Regular cardiac myocyte (primary cell): ENCODE measurements at places on chromosomes 7 and 10. TPM values are rescaled to one million over a fixed set of nuclear protein-coding genes. Genes with fewer than 3 reads are reported as not detected.

The GFRA1 gene
- total RNA-seq: 0.19 and 0.56 TPM in 2 replicates

The GPR15LG gene
- not detected in 2 replicates for total RNA-seq

The EBF3 gene
- 11.6 and 20.5 TPM in 2 replicates for total RNA-seq

The TMEM213 gene
- total RNA-seq: not detected in 2 replicates

The TCAF1 gene
- 62.7 and 85.1 TPM in 2 replicates for total RNA-seq

The SLC16A9 gene
- total RNA-seq: 4.5 and 18.0 TPM in 2 replicates

The NUTM2E gene
- under 0.01 TPM in 1 of 2 replicates, not detected in the other for total RNA-seq

The ENTPD1 gene
- 0.58 and 4.2 TPM in 2 replicates for total RNA-seq

The SPDYE11 gene
- total RNA-seq: not detected in 2 replicates

The PBLD gene
- 6.1 and 7.3 TPM in 2 replicates for total RNA-seq

The TMEM196 gene
- total RNA-seq: under 0.01 TPM in 1 of 2 replicates, not detected in the other

The CDK5 gene
- 18.9 and 23.4 TPM in 2 replicates for total RNA-seq

The EBLN1 gene
- total RNA-seq: not detected in 2 replicates

The PIK3CG gene
- 0.19 and 1.1 TPM in 2 replicates for total RNA-seq

The PI4K2A gene
- 20.1 and 21.4 TPM in 2 replicates for total RNA-seq

The CRTAC1 gene
- total RNA-seq: under 0.01 and 0.28 TPM in 2 replicates

The TEX36 gene
- not detected in 2 replicates for total RNA-seq

The DYNC1I1 gene
- 1.7 and 2.3 TPM in 2 replicates for total RNA-seq

The PIK3AP1 gene
- total RNA-seq: 0.85 TPM in 1 of 2 replicates, not detected in the other

The BTBD16 gene
- under 0.01 TPM in 1 of 2 replicates, not detected in the other for total RNA-seq

The TMEM176B gene
- total RNA-seq: not detected in 2 replicates

The MMD2 gene
- total RNA-seq: not detected in 2 replicates

The ITIH5 gene
- 0.19 and 1.4 TPM in 2 replicates for total RNA-seq

The ZNF248 gene
- 4.6 and 11.6 TPM in 2 replicates for total RNA-seq

The YWHAG gene
- 84.0 and 98.3 TPM in 2 replicates for total RNA-seq

The ARHGAP21 gene
- 54.4 and 72.4 TPM in 2 replicates for total RNA-seq

The ERVW-1 gene
- total RNA-seq: not detected in 2 replicates

The ZMIZ2 gene
- 5.0 and 11.0 TPM in 2 replicates for total RNA-seq

The TEX47 gene
- total RNA-seq: not detected in 2 replicates

The PKD1L1 gene
- total RNA-seq: 0.19 and 0.28 TPM in 2 replicates
